Activated naive CD8-positive, alpha-beta T cell treated with anti-CD3 and anti-CD28 coated beads for 36 hours (primary cell): ENCODE measurements at places on chromosomes 12 and 14. TPM values are rescaled to one million over a fixed set of nuclear protein-coding genes. Genes with fewer than 3 reads are reported as not detected.

Gene CMA1
- 0.25 TPM for total RNA-seq

Gene ERP27
- total RNA-seq, result 1.6 TPM

GRCh38 chr12:12803186-12803585, 10.0 kb upstream of the DDX47 start:
- peak overlapping the region; percentile 27 for H3K27ac ChIP-seq
- H3K36me3 ChIP-seq, result no peaks in the 10 kb centered on the region
- peaks cover 47% of the 10 kb centered on the region for H3K4me1 ChIP-seq
- H3K27me3 ChIP-seq, result no peaks in the 10 kb centered on the region

- peaks cover 20% of the 10 kb centered on the region for H3K27me3 ChIP-seq
- H3K36me3 ChIP-seq, result no peaks in the 10 kb centered on the region
- no peak for DNase-seq
Observed at GRCh38 chr14:104970231-104971068, 7.7 kb downstream of the AHNAK2 start.

GRCh38 chr12:79016181-79016580, 151.6 kb downstream of the SYT1 start:
- H3K4me1 ChIP-seq, result no peaks in the 10 kb centered on the region
- H3K36me3 ChIP-seq, result no peaks in the 10 kb centered on the region
- no peak overlapping the region for H3K4me3 ChIP-seq
- no peak overlapping the region for H3K27ac ChIP-seq
- DNase-seq, result no peak

- DNase-seq, result peak; percentile 10
- no peak overlapping the region for H3K27ac ChIP-seq
- H3K4me1 ChIP-seq, result peaks cover 24% of the 10 kb centered on the region
- H3K4me3 ChIP-seq, result no peak overlapping the region
- peaks cover 8% of the 10 kb centered on the region for H3K36me3 ChIP-seq
- H3K27me3 ChIP-seq, result no peaks in the 10 kb centered on the region
Observed at GRCh38 chr12:50222275-50222783, 55.2 kb upstream of the CERS5 start.
